ENCODE measurements at places on chromosomes 11 and 22.
A peak's percentile ranks its signal among the peaks of the same experiment; 100 is the strongest.

DNA sequence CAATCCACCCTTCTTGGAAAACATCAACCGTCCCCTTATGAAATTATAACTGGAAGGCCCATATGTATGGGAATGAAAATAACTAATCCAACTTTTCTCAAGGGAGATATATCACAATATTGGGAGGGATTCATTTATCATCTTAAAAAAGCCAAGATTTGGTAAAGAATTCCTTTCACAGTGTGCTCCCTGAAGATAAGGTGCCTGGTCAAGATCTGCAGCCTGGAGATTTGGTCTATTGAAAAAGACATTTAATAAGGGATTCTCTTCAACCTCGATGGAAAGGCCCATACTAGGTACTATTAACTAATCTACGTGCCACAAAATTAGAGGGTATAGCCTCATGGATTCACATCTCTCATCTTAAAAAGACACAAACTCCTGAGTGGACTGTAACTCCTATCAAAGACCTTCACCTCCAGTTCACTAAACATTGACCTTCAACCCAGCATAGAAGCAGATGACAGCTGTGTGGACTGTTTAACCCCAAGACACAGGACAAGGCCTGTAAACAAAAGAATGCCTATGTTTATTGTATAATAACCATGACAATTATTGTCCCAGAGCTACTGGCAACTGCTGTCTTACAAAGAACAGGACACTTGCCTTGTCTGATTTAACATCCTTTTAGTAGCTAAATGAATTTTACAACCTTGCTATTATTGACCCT, 4.8 kb upstream of the FDX1 start:
- no peak for DNase-seq

DNA sequence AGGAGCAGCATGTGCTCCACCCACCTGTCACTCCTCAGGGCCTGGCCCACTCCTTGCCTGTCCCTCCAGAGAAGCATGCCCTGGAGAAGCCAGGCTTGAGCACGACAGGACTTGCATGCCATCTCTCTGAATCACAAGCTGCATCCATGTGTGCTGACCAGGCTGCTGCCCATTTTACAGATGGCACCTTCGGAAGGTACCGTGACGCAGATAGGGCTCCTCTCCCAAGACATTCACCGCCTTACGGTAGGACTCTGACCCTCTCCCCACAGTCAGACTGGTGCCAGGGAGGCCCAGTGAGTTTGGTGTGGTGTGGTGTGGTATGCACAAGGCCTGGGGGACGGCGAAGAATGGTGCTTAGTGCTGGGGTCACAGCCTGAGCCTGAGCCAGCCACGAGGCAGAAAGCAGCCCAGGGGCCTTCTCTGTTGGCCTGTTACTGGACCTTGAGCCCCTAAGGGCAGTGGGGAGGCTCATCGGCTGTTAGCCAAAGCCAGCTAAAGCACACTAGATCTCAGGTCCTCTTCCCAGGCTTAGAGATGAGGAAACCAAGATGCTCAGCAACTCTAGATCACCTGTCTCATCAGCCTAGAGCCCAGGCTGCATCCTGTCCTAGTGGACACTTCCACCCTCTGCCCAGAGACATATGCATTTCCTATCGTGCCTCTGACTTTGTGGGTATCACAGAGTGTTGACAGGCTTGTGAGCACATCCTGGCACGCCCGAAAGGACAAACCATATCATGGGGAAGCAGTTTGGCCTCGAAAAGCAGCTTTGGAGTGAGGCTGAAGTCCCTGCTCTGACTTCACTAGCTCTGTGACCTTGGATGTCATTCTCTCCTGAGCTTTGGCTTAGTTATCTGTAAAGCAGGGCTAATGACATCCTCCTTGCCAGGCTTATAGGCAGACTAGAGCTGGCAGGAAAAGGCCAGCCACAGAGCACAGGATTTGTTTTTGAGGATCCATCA, 17.8 kb downstream of the CYB5R2 start:
- peak; percentile 74 for DNase-seq

GRCh38 chr11:102472127-102472526, 19.6 kb upstream of the TMEM123 start:
- DNase-seq = no peak

DNA sequence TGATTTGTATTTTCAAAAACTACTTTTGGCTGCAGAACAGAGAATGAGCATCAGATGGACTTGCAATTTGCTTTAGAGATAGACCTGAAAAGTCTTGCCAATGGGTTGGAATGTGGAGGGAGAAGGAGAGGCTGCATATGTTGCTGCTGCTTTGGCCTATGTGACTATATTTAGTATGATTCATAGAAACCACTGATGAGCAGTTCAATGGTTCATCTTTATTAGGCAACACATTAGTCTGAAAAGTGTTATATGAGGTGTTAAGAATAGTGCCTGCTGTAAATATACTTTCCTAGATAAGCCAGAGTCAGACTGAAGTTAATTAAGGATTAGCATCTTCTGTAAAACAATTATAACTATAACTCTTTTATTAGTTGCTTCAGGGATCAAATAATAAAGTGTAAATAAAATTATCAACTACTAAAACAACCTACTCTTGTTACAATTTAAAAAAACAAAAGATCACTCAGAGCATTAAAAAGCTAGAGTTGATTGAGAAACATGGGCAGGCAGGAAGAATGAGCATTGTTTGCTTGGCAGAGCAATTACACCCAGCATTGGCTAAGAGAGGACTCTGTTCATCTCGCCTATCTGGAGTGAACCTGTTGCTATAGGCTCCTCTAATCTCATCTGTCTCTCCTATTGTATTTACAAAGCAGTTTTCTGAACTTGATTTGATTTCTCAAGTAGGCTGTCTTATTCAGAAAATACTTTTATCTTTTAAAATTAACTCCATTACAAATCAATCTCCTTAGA, 36.3 kb downstream of the HORMAD2 start:
- DNase-seq = no peak

DNA sequence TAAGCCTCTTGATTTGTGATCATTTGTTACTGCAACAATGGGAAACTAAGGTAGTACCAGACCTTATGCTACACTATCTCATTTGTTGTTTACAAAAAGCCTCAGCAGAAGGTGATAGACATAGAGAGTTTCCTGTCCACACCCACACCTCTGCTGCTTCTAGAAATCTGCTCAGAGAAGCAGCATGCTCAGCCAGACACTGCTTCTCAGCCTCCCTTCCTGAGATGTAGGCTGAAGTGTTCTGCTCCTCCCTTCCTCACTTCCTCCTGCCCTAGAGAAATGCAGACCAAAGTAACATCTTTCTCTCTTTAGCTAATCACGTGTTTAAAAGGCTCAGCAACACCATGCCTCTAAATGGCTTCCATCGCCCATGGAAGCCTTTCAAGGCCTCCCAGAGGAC, 88.4 kb downstream of the SLC1A2 start:
- DNase-seq = no peak

DNA sequence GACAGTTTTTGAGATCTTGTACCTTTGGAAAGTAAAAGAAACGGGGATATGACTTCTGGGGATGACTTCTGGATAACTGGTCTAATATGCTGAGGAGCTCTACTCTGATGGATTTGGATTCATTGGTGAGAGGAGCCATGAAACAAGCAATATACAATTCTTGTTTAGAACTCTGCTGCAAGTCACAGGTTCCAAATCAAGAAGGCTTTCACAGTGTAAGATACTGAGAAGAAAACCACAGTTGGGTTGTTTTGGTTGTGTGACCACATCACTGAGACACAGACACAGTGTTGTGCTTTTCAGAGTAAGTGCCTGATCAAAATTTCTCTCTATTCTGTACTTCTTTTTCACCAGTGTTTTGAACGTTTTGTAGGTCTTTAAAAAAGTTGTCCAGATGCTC, 13.1 kb upstream of the UCP2 start:
- DNase-seq = no peak

DNA sequence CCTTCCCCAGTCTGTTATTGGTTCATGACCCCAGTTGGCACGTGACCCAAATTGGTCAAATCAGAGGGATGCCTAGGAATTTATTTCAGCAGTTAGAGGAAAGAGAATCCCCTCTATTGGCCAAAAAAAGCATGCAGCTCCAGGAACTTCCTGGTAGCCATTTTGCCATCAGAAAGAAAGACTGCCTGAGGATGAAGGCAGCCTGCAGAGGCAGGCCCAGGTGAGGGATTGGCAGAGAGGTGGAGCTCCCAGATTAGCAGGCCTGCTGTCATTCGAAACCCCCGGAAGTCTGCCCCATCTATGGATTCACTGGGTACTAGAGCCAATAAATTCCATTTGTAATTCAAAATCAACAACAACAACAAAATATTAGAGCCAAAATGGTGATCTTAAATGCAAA, 207.6 kb downstream of the CWF19L2 start:
- no peak for DNase-seq

DNA sequence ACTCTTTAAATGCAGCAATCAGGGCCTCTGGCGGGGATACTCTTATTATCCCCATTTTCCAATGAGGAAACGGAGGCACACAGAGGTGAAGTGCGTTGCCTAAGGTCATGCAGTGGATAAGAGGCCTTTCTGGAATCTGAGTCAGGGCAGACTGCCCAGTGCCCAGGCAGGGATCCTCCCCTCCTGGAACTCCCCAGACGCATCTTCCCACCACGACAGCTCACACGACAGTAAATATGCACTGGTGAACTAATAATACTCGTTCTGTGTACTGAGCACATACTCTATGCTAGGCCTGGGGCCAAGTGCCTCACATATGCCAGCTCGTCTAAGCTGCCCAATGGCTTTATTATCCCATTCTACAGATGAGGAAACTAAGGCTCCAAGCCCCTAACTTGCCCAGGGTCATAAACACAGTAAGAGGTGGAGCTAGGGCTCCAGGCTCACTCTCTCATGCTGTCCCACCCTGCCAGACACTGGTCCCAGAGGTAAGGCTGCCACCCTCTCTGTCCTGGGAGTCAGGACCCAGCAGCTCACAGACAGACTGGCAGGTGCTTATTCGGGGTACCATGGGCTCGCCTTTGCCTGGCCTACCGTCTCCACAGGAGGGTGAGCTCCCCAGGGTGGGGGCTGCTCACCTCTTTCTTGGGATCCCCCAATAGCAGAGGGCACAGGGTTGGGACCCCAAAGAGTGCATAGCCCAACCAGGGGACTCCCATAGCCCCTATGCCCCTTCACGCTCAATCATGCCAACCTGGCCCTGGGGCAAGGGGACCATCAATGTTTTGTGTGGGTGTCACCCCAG, 2.3 kb downstream of the IL2RB start:
- DNase-seq = no peak

Data from osteocyte (in vitro differentiated cells).